GM23248 (cell line): ENCODE measurements at places on chromosomes 11 and 22. TPM values are rescaled to one million over a fixed set of nuclear protein-coding genes. Genes with fewer than 3 reads are reported as not detected.
A peak's percentile ranks its signal among the peaks of the same experiment; 100 is the strongest.

GRCh38 chr22:49725516-49725915 is 102.2 kb downstream of the BRD1 start:
- DNase-seq: no peak

GRCh38 chr22:49737101-49737551 is 90.5 kb downstream of the BRD1 start:
- no peak for DNase-seq

The ANO9 gene
- not detected in 2 replicates for polyA plus RNA-seq

- peak; percentile 23 for DNase-seq
These were observed 50.9 kb upstream of the NFRKB start for GRCh38 chr11:129946256-129946655.

The DERL3 gene
- 0.73 and 0.76 TPM in 2 replicates for polyA plus RNA-seq

The LSP1 gene
- 0.36 and 1.3 TPM in 2 replicates for polyA plus RNA-seq

- DNase-seq: peak; percentile 84
These were observed 73.3 kb downstream of the ENTHD1 start for GRCh38 chr22:39820256-39820655.

DNA sequence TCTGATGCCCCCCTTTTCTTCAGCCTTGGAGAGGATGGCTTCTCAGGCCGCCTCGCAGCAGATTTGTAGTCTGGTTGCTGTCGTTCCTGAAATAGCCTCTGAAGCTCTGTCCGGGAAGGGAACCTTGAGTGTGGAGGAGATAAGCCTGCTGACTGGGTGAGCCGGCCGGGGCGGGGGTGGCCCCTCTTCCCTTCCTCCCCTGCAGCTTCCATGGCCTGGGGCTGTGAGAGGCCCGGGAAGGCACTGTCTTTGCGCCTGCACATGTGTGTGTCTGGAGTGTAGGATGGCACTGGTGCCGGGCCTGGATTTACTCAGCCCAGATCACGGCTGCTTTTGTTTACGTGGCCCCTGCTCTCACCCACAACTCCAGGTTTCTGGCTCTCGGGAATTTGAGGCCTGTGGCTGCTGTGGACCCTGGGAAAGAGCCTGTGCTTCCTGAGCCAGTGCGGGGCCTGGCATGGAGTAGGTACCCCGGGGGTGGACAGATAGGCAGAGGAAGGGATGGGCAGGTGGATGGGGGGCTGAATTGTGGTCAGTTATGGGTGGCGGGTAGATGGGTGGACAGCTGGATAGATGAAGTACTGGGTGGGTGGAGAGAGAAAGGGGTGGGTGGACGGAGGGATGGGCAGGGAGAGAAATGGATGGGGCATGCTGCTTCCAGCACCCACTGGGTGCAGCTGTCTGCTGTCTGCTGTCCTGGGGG is 16.6 kb downstream of the KCNQ1 start:
- DNase-seq: no peak

The PGR gene
- not detected in 2 replicates for polyA plus RNA-seq

DNA sequence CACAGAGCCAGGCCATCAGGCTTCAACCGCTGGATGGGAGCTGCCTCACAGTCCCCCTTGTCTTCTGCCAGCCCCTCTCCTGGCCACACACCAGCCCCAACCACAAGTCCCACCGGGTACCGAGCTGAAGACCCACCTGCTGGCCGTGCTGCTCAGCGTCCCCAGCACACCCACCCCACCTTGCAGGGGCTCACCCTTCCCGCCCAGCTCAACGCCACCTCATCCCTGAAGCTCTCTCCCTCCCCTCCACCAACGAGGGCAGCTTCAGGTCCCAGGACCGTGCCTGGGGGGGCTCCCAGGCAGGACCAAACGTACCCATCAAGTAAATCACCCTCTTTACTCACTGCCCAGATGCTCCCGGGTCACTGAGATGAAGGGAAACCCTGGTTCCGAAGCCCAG is 141.0 kb downstream of the CRYBB2 start:
- no peak for DNase-seq

GRCh38 chr22:28015046-28015425 is 96.0 kb upstream of the PITPNB start:
- no peak for DNase-seq

DNA sequence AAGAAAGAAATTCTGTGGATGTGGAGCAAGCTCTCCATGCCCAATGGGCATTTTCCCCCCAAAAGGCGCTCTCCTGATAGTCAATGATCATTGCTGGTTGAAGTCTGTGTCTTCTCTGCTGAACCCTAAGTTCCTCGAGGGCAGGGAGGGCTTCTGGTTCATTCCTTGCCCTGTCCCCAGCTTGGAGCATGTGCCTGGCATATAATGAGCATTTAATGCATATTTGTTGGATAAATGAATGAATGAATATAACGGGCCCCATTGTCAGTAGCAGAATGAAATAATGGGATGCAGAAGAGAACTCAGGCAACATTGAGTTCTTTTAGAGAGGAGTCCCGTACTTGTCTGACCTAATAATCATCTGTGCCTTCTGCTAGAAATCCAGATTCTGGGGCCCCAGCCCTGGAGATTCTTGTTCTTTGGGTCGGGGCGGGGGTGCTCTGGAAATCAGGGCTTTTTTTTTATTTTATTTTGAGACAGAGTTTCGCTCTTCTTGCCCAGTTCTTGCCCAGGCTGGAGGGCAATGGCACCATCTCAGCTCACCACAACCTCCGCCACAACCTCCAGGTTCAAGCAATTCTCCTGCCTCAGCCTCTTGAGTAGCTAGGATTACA is 64.4 kb downstream of the CD82 start:
- DNase-seq: no peak

The POTEH gene
- not detected in 2 replicates for polyA plus RNA-seq

DNA sequence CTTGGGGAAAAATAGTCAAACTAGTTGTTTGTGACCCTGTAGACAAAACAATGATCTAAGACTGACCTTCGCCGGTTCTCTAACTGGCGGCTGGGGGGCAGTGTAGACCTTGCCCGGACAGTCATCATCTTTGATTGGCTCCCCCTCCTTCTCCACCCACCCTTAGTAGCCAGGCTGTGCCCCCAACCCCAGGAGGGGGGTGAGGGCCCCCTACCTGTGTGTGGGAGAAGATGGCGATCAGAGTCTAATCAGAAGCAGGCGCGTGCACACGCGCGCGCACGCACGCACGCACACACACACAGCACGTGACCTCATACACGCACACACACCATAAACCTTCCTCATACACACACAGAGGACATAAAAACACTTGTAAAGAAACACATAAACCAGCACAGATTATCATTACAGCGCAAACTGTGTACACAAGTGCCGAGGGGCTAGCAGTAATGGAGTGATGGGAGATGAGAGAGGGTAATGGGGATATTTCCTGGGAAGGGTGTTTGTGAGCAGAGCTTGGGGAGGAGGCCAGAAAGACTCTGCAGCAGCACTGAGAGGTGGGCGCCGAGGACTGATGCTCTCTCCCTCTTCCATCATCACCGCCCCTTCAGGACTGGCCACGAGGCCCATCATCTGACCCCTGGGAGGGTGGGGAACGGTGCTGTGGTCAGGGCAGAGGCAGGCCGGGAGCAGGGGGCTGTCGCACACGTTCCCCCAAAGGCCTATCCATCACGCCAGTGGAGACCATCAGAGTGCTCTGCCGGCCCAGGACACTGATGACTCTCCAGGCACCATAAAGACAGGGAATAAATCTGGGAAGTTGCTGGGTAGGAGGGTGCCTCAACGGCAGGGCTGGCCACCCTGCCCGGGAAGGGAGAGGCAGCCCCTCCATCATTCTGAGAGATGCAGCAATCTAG is 12.2 kb downstream of the NECTIN1 start:
- no peak for DNase-seq

- DNase-seq: peak; percentile 94
These were observed at the start of gene CDC42EP2 for GRCh38 chr11:65314501-65315203. CDC42EP2 (plus strand) TSS chr11:65314866; CDS start chr11:65320899, 6,033 bp downstream.

The HEPHL1 gene
- not detected in 2 replicates for polyA plus RNA-seq

The SLC17A6 gene
- not detected in 2 replicates for polyA plus RNA-seq

DNA sequence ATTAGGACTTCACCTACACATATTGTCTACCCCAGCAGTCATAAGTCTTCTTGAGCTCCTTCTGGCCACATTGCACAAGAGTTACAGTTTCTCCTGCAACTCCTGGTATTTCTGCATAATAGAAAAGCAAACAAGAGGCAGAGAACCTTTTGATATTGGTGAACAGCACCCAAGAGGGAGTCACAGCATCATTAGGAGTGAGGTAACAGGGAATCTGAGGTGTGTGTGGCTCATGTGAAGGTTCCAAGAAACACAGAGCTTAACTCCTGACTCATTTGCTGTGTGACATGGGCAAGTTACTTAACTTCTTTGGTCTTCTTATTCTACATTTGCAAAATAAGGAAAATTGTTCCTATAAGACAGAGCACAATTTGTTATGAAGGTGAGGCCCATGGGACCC is 374.6 kb downstream of the INSC start:
- no peak for DNase-seq
